ENCODE measurements at places on chromosomes 5 and 9. TPM values are rescaled to one million over a fixed set of nuclear protein-coding genes. Genes with fewer than 3 reads are reported as not detected.

- DNase-seq = no peak
Observed at GRCh38 chr5:138677782-138678181, 75.4 kb upstream of the CTNNA1 start.

- no peak for DNase-seq
Observed at GRCh38 chr5:156883316-156883875, 33.3 kb downstream of the PPP1R2B start.

GRCh38 chr9:79651251-79651795, 79.6 kb downstream of the TLE4 start:
- DNase-seq = no peak

Gene LCN1
- not detected for total RNA-seq

Gene SARDH
- total RNA-seq = 0.60 TPM

Data from activated T-helper 1 cell treated with anti-CD3 and anti-CD28 coated beads, Interleukin-12 subunit alpha, Interleukin-12 subunit beta, Interleukin-2, Interleukin-4 antibody, amounts not matched to agents 30 ng/mL and 10 ng/mL and 1 ng/mL, durations not matched to agents 14 hours and 24 hours and 36 hours (primary cell).